ENCODE measurements at places on chromosomes 16 and 17. TPM values are rescaled to one million over a fixed set of nuclear protein-coding genes. Genes with fewer than 3 reads are reported as not detected.
A peak's percentile ranks its signal among the peaks of the same experiment; 100 is the strongest.

DNA sequence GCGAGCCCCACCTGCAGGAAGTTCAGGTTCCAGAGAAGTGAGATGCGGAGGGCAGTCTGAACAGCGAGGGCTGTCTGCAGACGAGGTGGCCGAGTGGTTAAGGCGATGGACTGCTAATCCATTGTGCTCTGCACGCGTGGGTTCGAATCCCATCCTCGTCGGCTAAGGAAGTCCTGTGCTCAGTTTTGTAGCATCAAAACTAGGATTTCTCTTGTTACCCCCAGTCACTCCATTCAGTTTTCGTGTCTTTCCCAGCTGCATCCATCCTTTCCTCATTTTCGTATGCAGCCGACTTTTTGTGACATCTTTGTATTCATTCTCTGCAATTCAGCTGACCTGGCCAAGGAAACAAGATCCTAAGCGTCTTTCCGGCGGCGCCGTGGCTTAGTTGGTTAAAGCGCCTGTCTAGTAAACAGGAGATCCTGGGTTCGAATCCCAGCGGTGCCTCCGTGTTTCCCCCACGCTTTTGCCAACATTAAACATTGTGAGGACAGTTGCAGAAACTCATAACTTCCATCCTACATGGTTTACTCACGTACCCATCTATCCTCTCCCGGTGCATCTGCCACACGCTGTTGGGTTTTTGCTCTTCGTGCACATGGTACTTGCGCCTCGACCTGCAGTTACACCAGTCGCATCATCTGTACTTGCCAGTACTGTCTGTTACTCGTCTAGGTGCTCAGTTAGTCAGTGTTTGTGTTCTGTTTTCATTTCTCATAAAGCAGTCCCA, 3.0 kb downstream of the BORCS6 start:
- peak; percentile 96 for DNase-seq

- no peak for DNase-seq
Measured at GRCh38 chr17:61196302-61196704, 203.3 kb upstream of the TBX2 start.

- no peak for DNase-seq
Measured at GRCh38 chr16:54903047-54903446, 27.6 kb upstream of the IRX5 start.

DNA sequence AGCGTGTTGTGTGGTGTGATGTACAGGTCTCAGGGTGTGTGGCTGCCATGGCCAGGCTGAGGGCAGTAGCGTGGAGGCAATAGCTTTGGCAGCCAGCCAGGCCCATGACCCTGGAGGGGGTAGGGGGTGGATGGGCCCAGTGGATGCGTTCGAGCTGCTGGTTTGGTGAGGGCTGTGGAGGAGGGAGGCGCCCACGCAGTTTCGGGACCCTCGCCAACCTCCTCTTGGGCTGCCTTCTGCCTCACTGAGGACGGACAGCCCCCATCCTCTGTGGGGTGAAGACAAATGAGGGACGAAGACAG, 238.6 kb upstream of the GSE1 start:
- DNase-seq: no peak

DNA sequence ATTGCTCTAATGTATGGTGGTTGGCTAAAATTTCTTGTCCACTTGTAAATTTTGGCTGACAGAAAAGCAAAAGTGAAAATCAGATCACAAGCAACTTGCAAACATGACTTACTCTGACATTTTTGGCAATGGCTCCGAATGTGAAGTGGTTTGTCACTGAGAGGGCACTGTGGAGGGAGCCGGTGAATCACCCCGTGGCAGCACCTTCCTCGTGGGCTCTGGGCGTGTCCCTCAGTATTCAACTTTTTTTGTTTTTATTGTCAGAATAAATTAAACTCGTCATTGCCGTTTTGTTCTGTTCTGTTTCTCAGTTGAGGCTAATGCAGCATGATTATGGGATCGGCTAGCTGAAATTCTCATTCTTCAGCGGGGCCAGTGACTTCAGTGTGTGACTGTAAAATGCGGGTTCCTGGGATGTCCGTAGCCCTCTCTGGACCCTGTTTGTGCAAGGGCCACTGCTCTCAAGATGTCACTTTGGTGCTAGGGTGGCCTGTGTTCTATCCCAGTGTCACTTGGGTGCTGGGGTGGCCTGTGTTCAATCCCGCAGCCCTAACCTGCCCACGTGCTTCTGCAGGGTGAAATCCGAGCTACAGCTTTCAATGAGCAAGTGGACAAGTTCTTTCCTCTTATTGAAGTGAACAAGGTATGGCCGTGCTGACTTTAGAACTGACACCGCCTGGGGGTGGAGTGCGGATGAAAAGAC, 48.8 kb downstream of the RPA1 start:
- no peak for DNase-seq

- DNase-seq: no peak
Measured at GRCh38 chr17:5257124-5257523, 22.5 kb upstream of the SCIMP start.

- DNase-seq: no peak
Measured at GRCh38 chr16:75138636-75139035, 9.7 kb upstream of the ZFP1 start.

DNA sequence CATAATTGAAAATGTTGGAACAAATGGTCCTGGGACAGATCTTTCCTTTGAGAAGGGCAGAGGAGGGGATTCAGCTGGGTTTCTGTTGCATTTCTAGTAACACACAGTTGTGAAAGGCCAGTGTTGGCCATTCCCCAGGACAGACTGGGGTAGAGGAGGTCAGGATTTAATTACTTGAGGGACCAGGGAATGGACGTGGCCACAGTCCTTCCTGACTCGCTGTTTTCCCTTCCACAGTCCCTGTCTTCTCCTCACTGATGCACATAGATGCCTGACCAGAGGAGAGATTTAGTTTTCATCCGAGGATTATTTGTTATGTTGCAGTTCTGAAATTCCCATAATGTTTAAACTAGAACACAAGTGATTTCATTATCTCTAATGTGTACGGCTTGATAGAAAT, 25.2 kb upstream of the HEATR6 start:
- no peak for DNase-seq

GRCh38 chr16:51971184-51971583, 575.8 kb downstream of the TOX3 start:
- no peak for DNase-seq

DNA sequence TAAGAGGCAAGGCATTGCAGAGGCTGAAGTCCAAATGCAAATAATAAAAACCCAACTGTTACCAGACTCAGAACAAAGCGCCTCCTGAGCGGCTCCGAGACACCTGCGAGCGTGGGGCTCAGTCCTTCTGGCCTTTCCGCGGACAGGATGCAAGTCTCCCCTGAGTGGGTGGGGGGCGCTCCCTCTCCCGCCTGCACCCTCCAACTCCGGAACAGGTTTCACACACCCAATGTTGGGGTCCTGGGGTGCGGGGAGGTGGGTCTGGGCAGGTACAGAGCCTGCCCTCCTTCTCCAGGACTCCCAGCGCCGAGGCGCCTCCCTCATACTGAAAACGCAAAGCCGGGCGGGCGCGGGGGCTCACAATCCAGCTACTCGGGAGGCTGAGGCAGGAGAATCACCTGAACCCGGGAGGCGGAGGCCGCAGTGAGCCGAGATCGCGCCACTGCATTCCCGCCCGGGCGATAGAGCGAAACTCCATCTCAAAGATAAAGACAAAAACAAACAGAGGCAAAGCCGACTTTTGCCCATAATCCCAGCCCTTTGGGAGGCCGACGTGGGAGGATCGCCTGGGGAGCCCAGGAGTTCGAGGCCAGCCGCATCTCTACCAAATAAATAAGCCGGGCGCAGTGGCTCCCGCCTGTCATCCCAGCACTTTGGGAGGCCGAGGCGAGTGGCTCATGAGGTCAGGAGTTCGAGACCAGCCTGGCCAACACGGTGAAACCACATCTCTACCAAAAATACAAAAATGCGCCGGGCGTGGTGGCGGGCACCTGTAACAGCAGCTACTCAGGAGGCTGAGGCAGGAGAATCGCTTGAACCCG, 893 bp downstream of the GINS2 start:
- DNase-seq: no peak

GRCh38 chr16:48535369-48535787, 74.6 kb downstream of the N4BP1 start:
- DNase-seq: no peak

GRCh38 chr17:42682722-42683403, 532 bp downstream of the CNTNAP1 start:
- DNase-seq: no peak

- DNase-seq: no peak
Measured at GRCh38 chr16:2089706-2090480, 42.1 kb downstream of the TSC2 start.

DNA sequence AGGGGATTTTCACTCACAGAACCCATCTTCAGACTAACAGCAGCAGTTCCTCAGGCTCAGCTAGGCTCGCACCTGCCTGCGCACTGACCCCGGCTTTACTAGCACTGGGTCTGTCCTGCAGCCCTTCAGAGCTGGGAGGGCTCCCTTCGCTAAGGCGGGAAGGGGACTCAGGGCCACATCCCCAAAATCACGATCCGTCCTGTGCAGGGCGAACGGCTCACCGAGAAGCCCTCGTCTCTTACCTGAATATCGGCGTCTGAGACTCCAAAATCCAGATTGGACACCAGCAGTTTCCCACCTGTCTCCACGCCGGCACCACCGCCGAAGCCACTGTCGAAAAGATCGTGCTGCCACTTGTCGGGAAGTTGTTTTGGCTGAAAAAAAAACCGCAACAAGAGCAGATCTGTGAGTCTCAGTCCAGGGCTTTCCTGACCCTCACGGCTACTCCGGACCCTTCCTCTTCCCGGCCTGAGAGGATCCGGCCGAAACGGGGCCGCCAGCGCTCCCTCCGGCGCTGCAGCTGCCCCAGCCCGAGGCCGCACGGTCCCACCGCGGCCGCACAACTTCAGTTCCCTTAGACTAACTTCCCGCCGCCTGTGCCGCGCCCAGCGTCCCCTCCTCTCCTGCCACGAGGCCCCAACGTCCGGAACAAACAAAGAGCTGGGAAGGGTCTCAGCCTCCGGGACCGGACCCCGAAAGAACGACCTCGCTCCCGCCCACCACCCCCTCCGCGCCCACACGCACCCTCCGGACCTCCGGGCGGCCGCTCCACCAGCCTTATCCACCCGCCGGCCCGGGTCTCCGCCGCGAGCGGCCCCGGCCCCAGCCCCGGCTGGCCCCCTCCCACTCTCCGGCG, 711 bp downstream of the ALYREF start:
- DNase-seq: no peak

- DNase-seq: no peak
Measured at GRCh38 chr17:6953689-6954088, 42.2 kb upstream of the ALOX12 start.

DNA sequence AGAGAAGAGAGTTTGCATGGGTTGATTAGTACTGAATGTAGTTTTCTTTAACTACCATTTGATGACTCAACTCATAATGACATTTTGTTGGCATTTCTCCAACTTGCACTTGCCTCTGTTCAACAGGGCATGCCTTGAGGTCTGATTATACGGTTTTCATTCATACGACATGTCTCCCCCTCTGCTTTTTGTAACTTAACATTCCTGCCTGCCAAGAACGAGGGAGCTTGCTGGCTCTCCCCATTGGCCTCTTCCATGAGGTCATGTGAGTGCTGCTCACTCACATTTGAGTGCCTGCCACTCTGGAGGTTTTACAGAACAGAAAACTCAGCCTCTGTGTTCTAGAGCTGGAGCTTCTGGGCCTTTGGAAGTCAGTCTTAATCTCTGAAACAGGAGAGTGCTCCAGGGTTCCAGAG, 19.7 kb downstream of the MAP2K6 start:
- DNase-seq: no peak

Gene KRT36
- not detected for polyA plus RNA-seq

Gene EFNB3
- 0.86 TPM for polyA plus RNA-seq

Gene HCRT
- not detected for polyA plus RNA-seq

Gene EIF1
- 649 TPM for polyA plus RNA-seq

Gene MILR1
- 2.9 TPM for polyA plus RNA-seq

Gene WSCD1
- 2.8 TPM for polyA plus RNA-seq
